Vagina (tissue), 2 donors: ENCODE measurements at places on chromosomes 12 and 14.

- DNase-seq = no peak
These were observed 26.6 kb upstream of the LTA4H start for GRCh38 chr12:96061864-96062453.

DNA sequence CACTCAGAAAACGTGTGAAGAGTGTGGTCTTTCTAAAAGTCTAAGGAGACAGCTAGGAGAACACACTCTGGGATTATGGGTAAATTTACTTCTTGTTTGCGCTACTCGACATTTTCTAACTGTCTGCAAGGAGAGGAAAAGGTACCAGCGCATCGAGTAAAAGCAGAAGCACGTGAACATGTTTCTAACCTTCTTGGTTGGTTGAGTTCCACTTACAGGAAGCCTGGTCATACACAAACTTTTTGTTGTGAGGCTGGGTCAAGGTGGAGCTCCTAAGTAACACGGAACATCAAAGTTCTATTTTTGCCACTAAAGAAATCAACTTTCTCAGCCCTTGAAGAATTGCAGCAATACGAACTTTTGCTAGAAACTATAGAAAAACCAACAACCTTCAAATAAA, 20.0 kb downstream of the ANKLE2 start:
- DNase-seq = no peak

DNA sequence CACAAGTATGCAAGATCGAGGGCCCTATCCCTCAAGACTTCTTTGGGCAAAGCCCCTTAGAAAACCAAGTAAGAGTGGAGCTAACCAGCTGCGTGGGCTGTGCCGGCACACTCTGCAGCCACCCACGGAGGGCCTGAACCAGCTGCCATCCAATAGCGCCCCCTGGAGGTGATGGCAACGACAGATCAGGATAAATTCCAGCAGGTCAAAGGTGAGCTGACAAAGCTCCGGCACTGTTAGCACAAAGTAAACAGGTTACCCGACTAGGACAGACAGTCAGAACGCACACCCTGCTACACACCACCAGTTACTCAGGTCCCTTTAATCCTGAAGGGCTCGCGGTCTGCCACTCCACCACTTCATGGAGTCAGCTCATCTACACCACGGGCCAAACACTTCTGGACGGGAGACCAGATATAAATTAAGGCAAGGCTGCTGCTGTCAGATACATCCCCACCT, 4.9 kb downstream of the ZBTB39 start:
- DNase-seq = no peak

DNA sequence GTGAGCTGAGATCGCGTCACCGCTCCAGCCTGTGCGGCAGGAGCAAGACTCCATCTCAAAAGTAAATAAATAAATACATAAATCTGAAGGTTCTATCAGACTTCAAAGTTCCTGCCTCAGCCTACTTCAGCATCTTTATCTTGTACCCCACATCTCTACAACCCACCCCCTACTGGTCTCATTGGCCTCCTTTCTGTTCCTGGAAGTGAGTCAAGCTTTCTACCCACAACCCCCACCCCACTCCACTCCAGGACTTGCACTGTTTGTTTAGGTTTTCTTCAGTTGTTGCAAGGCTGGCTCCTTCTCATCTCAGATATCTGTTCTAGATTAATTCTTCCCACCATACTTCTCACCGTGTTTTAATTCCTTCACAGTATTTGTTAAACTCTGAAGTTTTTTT, 714 bp upstream of the PSMC6 start:
- DNase-seq = no peak

- DNase-seq = peak; percentile 88
These were observed 518 bp downstream of the GSKIP start for GRCh38 chr14:96363751-96364336.

DNA sequence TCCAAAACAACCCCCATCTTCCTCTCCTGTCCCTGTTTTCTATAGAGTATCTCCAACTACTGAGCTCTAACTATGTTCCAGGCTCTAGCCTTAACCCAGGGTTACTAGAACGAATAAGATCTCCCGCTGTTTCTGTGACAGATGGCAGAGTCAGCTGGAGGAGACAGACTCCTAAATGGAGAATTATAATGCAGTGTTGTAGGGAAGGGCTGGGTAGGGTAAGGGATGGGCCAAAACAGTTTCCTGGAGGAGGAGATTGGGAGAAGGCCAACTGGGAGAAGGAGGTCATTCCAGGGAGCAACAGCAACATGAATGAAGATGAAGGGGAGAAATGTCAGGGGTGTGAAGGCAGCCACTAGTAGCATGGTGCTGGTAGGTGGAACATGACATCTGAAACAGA, 73.4 kb upstream of the ANO4 start:
- DNase-seq = no peak

DNA sequence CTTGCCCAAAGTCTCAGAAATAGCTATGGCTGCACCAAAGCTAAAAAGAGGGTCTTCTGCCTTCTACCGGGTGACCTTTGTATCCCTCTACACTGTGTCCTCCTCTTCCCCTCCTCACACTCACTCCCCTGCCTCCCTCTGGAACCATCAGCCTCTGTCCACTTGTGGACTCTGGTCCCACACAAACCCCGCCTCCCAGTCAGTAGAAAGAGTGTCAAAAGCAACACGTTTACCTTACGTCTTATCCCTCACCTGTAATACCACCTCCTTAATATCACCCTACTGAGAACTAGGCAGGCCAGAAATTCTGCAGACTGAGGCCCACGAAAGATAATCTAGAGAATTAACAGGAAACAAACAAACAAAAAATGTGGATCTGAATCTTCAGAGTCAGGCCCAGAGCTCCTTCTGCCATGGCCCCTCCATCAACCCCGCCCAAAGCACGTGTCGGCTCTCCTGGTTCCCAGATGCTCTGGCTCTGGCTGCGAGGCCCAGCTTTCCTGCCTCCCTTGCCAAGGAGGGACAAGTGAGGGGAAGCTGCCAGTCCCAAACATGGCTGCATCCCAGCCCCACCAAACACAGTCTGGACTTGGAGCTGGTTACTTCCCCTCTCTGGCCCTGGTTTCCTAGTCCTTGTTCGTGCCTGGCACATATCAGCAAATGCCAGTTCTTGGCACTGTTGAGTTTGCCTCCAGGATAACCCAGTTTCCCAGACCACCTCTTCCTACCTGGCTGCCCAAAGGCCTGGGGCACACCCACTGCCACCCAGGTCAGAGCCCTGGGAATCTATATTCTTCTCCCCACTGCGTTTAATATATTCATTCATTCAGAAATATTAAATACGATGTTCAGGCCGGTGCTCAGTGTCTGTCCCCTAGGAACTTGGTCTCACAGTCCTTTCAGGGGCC, 2.7 kb downstream of the ACTN1 start:
- DNase-seq = no peak

DNA sequence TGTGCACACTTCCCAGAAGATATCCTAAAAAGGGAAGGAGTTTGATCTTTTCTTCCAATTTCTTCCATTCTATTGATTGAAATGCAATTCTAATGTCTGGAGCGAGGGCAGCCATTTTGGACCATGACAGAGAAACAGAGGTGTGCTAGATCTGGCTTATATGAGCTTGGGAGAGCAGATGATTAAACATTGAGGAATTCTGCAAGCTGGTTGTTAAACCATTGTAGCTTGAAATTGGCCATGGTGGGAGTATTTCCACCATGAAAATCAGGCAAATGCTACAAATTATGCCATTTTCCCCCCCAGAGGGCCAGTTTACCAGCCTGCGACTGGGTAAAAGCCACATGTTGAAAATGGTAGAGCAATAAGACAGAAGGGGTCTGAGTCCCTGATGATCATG, 155.0 kb downstream of the PAWR start:
- no peak for DNase-seq

DNA sequence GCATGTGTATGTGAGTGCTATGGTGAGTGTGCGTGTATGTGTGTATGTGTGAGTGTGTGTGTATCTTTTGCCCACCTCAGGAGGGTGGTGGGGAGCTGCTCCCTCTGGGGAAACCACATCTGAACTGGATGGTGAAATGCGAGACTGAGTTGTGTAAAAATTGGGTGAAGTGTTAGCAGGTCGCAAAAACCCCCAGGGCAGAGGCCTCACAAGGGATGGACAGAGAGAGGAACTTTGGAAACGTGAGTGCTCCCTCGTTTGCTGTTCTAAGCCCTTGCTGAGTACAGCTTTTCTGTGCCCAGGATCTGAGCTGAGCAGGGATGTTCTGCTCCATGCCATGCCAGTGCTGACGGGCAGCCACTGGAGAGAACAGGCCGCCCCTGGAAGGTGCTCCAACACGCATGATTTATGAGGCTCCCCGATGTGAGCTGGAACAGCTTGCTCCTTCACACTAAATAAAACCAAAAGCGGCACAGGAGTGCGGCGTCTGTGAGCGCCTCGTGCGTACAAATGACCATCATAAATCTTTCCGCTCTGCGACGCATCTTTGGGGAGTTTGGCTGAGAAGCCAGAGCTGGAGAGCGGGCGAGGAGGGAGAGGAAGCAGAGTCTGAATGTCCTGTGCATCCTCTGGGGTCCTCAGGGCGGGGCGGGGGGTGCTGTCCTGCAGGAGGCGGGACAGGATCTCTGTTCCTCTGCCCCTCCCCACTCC, 14.1 kb upstream of the GALNT9 start:
- DNase-seq = no peak

- no peak for DNase-seq
These were observed 241.4 kb downstream of the PHLDA1 start for GRCh38 chr12:75790219-75790618.
